ENCODE measurements at places on chromosomes 12 and 14.

DNA sequence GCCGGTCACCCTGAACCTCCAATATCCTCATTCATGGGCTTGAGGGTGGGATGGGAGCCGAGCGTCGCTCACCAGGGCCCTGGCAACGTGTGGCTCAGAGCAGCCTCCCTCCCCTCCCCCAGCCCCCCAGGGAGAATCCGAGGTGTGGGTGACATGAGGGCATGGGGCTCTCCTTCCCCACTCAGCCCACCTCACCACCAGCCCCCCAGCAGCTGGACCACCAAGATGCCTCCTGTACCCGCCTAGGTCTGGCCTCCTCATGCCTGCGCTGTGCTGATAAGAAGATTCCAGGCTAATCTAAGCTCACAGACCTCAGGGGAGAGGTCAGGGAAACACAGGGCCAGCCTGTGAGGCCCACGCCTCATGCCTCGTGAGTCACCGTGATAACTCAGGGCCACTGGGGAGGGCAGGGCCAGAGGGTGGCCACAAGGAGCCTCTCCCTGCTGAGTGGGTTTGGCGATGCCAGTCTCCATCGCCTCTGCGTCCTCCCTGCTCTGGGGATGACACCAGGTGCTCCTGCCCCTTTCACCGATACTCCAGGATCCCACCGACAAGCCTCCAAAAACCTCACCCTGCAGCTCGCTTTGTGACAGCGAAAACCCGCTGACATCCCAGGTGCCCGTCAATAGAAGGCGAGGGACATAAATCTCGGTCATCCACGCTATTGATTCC lies 56.9 kb downstream of the TESC start:
- DNase-seq = no peak

DNA sequence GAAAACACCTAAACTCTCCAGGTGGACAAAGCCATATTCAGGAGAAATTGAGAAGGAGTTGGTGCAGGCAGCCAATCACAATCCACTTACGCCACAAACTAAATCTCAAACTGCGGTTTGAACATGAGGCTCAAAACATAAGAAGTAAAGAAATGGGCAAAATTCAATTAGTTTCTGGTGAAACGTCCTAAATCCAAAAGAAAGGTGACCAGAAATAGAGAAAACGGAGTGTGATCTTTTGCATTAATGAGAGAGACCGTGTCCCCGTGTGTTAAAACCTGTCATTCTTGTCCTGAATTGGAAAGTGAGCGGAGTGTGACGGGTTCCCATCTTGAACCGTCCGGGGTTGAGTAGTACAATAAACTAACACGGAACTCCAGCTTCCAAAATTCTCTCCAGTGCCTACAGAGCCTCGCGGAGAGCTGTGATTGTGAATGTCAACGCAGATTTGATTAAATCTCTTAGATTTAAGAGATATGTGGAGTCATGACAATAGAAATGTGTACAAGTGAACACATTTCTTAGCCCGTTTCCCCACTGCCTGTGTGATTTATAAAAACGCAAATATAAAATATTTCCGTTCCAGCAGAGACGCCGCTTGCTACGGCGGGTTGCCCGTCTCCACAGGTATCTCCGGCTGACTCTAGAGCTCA lies 595 bp upstream of the METAP2 start:
- no peak for DNase-seq

DNA sequence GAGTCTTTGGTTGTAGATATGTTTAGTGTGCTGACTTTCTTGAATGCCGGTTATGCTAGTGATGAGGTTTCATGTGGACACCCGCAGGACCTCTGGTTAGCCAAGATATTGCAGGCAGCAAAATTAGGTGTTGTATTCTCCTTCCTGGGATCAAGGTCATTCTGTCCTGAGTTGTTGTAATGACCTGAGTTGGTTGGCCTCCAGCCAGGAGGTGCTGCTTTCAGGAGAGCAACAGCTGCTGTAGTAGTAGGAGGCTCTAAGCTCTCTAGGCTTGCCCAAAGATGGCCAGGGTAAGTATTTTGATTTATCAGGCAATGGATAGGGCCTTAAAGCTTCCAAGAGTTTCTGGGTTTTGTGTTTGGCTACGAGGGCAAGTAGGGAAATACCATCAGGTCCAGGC lies 56.0 kb upstream of the BDKRB2 start:
- no peak for DNase-seq

DNA sequence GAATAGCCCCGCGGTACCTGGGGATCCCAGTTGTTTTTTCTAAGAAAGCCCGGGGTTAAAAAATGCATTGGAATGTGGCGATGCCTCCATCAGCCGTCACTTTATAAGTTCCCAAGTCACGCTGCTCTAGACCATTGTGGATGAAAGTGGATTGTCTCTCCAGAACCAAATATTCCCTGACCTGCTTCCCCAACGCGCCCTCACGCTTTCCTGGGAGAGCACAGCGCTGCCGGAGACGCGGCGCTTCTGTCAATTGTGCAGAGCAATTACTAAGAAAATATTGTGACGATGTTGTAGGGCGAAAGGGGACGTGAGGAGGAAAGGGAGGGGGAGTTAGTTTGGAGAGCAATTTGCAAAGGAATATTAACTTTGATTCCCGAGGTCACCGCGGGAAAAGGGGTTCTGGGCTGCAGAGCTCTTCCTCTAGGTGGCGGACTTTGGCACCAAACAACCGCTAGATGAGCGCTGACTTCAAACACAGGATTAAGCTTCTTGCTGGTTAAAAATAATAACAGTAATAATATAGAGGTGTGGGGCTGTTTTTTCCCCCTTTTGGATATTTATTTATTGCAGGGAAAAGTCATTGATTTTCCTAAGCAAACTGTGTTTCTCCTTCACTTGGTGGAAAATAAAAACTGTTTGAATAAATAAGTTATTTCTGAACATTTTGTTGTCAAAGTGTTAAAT lies 9.6 kb upstream of the FOXG1 start:
- DNase-seq = no peak

DNA sequence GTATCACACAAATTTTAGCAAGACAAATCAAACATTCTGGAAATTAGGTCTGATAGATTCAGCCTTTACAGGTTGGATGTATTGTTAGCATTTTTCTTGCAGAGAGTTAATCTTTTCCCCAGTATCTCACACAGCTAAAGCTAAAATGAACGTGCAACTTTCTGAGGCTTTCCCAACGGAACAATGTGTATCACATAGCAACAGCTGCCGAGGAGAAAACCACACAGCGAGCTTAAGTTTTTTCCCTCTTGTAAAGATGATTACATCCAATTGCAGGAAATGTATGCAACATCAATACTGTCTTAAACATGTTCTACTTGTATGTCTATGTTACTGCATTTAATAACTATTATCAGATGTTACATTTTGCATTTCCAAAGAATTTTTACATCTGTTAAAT lies 182.2 kb downstream of the CCDC59 start:
- no peak for DNase-seq

GRCh38 chr14:19873178-19873577 lies 1.8 kb upstream of the OR4K2 start:
- DNase-seq = no peak

DNA sequence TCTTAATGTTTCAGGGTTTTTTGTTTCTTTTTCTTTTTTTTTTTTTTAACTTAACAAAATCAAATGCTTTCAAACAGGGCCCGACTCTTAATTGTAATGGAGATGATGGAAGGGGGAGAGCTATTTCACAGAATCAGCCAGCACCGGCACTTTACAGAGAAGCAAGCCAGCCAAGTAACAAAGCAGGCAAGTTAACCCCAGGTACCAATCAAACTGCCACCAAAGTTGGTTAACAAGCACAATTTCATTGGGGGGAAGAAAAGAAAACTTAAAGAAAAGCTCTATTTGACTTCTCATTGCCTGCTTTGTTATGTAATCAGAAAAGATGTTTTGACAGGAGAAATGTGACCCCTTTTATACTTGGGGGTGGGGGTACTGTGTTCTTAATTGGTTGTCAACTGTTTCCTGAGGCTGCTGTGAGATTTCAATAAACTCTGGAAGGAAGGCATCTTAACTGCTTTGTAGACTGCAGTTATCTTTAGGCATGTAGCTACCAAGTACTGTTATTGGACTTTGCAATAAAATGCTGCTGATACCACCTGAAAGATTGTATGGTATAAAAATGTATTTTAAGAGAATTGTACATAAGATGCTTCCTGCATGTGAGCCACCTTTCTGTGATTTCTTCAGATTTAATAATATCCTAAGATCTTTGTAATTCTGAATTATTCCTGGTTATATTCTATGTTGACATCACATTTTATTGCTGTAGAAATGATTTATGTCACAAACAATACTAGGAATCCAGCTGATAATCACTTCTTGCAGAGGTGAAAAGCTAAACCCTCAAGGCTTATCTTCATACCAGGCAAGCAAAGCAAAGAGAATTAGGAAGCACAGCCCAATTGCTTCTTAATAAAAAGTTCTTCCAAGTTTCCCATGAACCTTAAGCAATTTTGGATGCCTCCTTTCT lies 26.9 kb downstream of the MAPKAPK5 start:
- DNase-seq = no peak
